ENCODE measurements at places on chromosomes 1 and 21.

DNA sequence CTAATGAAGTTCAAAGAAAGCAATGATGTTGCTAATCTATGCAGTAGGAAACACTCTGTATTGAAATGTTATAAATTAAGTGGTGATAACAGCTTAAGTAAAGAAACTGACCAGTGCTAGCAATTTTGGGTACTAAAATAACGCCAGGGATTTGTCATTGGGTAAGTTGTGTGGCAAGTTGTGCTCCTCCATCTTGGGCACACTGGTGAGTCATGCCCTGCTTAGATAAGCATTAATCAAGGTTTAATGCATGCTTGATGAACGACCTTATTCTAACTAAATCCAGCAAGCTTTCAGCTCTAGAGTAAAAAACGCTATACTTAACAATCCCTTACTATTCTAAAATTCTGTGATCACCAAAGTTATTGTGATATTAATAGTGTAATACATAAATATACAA, 25.2 kb downstream of the VAMP4 start:
- no peak for DNase-seq

GRCh38 chr21:17032141-17032655, 480.6 kb upstream of the CXADR start:
- DNase-seq, result no peak

DNA sequence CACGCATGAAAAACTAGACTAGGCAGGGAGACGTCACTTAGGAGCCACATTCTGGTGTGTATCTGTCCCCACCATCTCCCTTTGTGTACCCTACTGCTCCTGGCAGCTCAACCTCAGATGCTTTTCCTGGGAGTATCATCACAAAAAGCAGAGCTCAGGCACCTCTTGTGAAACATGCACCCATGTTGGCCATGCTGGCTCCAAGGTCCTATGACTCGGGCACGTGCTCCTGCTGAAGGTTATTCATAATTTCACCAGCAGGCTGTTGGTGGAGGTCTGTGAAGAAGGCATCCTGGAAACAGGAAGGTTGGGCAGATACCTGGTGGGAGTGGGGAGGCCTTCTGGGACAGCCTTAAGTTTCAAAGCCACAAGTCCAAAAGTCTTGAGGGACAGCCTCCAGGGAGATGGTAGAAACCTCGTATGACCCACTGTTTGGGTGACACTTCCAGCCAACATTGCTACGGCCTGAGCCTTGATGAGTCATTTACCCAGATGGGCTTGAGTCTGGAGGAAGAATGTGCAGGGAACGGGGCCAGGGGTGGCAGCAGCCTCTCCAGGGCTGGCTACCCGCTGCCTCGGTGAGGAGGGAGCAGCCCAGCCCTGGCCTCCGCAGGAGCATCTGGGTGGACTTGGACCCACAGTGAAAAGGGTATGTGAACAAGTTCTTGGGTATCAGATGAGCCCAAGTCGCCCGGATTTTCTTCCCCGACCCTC, 75.8 kb downstream of the PGBD5 start:
- no peak for DNase-seq

DNA sequence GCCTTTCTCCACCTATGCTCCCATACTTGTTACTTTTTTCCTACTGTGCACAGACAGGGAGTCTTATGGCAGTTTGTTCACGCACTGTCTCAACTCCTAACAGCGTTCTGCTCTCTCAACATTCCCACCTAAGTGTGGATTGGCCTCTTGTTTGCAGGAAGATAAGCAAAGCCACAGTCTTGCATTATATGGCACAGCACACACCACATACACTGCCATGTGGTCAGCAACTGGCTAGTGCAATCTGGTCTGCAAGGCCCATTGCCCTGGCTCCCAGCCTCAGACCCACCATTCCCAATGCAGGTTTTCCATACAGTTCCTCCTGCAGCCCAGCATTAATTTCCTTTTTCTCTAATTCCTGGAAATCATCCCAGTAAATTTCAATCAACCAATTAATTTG, 38.3 kb upstream of the LAMC2 start:
- no peak for DNase-seq

DNA sequence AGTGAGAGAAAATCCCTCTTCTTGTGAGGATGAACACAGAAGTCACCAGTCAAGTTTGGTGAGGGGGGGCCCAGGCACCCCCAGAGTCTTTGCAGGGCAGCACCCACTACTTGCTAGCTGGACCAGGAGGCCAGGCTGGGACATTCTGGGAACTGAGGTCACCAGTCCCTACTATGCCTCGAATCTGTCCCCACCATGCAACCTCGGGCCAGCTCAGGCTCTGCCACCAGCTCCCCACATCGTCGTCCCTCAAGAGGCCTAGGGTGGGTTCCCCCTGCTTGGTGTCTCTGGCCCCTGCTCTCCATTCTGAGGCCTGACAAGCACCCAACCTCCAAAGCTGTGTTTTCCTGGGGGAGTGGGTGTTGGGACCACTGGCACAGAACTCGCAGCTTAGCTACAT, 22.2 kb upstream of the ZNF678 start:
- no peak for DNase-seq

DNA sequence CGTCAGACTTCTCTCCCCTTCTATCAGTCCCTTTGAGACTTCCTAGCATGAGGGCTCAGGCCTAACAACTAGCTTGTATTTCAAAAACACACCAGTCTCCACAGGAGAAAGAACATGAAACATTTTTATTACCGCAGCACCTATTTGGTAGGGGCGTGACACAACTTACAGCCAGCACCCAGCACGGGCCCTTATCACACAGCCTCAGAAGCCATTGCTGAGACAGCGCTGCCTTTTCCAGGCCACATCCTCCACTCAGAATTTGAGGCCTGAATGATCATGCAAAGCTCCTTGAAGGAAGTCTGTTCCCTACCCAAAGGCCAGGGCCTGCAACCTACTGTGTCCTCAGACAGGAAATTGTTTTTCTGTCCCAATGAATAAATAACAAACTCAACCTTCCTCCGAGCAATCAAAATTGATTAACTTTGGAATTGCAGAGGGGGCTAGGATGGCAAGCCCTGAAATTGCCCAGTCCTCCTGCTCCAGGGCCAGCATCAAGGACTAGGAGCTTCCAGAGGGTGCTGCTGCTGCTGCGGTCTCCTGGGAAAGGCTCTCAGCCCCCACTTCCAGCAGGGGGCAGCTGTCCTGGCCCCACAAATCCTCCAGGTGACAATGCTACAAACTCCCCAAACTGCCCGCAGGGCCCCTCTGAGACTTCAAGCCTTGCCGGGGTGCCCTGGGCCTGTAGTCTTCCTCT, 94.3 kb upstream of the GALNT2 start:
- no peak for DNase-seq

DNA sequence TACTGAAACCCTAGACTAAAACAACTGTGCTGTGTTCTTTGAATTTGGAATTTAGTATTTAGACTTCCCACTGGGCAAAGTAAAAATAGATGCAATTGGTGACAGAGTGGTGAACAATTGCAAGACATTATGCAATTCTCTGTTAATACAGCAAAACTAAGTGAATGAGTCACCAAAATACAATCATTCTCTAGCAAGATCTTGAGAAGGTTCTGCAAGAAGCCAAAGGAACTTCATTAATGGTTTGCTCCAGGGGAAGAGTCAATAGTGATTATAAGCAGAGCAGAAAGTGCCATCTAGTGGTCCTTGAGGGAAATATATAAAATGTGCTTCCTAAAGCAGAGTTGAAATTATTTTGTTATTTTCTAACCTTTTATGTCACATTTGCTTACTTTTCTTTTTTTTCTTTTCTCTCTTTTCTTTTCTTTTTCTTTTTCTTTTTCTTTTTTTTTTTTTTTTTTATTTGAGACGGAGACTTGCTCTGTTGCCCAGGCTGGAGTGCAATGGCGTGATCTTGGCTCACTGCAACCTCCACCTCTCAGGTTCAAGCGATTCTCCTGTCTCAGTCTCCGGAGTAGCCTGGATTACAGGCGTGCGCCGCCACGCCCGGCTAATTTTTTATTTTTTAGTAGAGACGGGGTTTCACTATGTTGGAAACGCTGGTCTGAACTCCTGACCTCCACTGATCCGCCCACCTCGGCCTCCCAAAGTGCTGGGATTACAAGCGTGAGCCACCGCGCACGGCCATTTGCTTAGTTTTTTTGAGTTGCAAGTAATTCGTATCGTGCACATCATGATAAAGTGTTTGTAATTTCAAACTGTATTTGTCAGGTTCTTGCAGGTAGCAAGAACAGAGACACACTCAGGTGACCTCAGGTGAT, 99.2 kb downstream of the CTH start:
- no peak for DNase-seq

GRCh38 chr1:15605398-15606383, 11.6 kb upstream of the DDI2 start:
- no peak for DNase-seq

DNA sequence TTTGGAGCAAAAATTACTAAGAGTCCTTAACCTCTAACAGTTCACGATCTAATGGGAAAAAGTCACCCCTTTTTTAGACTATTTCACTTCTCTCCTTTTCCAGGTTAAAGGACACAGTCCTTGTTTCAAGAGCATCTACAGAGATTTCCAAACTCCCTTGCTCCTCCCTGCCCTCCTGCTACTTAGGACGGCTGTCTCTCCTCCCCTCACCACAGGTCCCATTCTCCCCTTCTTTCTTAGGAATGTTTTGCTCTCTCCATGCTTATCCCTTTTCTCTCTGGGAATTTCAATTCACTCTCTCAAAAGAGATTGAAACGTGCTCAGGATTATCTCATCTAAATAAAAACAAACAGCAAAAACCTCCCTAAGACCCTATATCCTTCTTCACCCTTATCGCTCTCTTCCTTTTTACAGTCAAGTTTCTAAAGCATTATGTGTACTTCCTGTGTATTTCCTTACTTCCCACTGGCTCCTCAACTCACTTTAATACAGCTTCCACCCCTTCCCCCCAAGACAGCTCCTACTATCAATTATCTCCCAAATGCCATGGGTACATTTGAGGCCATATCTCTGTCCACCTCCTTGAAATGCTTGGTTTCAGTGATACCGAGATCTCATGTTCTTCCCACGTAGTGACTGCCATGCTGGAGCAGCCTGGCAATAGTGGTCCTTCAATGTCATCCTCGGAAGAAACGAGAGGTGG, 43.2 kb upstream of the ZNF281 start:
- no peak for DNase-seq

DNA sequence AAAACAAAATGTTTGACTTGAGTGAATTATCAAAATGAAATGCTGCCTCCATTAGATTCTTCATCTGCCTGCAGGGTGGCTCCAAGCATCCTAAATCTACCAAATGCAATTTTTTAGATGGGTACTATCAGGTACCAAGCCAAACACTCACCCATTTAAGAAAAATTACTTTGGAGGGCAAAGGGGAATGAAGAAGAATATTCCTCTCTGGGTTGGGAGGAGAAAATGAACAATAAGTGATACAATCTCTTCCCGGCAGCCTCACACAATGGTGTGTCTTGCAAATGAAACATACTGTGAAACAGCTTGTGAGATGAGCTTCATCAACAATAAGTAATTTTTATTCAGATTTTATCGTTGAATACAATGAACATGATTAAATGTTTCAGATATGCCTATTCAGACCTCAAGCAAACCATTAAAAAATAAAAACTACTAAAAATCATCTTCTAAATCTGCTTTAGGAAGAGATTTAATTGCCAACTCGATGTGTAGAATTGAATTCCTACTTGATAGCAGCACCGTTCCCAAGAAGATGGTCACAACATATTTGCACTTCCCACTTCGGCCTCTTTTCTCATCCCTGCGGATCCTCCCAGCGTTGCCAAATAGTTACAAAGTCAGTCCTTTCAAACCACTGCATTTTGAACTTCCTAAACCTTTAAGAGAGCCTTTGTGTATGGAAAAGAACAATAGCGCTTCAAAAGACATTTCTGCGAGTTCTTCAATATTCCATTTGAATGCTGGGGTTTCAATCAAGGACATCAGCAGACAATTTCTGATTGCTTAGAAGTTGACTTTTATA, 2.7 kb downstream of the DAB1 start:
- DNase-seq, result no peak

- DNase-seq, result no peak
Observed at GRCh38 chr1:70234733-70235132, 13.6 kb downstream of the SRSF11 start.

DNA sequence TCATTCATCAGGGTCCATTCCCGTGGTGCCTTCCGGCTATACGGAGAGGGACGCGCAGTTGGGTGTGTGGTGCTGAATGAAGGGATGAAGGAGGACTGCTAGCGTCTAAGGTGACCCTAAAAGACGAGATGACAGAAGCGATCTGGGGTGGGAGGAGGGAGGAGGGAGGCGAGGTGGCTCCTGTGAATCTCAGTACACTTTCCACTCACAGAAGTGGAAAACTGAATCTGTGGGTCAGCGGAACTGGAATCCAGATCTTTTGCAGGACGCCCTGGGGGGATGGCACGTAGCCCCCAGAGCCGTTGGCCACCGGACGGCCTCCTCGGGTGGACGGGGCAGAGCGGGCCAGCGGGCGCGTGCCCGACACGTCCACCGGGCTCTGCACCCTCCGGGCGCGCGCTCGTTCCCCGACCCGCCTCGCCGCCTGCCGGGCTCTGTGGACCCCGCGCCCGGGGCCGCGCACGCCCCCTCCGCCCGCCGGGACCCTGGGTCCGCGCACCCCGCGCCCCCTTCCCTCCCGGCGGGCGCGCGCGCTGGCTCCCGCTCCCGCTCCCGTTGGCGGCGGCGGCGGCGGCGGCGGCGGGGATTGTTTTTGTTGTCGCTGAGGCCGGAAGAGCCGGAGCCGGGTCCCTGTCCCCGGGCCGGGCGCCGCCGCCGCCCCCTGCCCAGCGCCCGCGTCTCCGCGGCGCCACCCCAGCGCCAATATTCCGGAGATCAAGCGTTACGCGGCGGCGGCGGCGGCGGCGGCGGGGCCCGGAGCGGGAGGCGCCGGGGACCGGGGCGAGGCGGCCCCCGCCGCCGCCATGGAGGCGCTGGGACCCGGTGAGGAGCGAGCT, at the start of gene AGO4:
AGO4 (plus strand) TSS at position 403 of the 836 bp plus-strand sequence; CDS start at position 804, 401 bp downstream.
- DNase-seq, result peak; percentile 4

GRCh38 chr1:43774359-43774758, 67.0 kb downstream of the ST3GAL3 start:
- DNase-seq, result no peak

DNA sequence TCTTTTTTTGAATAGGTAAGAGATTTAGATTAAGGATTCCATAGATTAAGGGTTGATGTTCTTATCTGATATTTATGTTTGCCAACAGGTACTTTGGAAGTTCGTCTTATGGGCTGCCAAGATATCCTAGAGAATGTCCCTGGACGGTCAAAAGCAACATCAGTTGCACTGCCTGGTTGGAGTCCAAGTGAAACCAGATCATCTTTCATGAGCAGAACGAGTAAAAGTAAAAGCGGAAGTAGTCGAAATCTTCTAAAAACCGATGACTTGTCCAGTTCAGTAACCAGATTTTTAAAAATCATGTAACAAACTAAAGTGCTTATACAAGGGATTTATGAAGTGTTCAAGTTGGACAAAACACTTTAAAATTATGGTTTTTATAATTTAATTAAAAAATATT, 100.5 kb downstream of the PKN2 start:
- no peak for DNase-seq

- peak; percentile 38 for DNase-seq
Observed at GRCh38 chr1:231866392-231867331, 240.1 kb downstream of the DISC1 start.

Data from activated CD4-positive, alpha-beta T cell treated with anti-CD3 and anti-CD28 coated beads, Interleukin-2, amount 50 U/mL, for 4 hours (primary cell).